ENCODE measurements at places on chromosomes 2 and 18.

- no peak for DNase-seq
Observed at GRCh38 chr2:213265679-213266078, 18.6 kb upstream of the SPAG16 start.

DNA sequence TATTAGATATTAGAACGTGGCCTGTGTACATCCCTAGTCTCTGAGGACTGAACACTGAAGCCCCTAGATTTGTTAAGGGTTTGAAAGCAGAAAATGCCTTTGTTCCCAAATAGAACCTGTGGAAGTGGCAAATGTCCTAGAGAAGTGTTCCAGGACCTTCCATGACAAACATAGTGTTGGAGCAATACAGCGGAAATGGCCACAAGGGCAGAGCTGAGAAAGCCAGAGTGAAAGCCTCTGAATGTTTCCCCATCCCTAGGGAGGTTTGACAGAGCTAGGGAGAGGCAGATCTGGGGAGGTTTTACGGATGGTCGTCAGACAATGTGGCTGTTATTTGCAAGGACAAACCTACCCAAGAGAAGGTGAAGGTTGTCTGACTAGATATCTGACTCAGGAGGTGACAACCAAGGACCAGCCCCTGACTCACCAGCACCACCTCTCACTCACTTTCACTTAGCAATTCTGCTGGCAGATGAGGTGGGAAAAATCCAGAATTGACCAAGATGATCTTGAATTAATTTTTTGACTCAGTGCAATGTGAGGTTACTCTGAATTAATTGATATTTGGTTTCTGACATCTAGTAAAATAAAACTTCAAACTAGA is 24.1 kb downstream of the RBM43 start:
- DNase-seq: no peak

DNA sequence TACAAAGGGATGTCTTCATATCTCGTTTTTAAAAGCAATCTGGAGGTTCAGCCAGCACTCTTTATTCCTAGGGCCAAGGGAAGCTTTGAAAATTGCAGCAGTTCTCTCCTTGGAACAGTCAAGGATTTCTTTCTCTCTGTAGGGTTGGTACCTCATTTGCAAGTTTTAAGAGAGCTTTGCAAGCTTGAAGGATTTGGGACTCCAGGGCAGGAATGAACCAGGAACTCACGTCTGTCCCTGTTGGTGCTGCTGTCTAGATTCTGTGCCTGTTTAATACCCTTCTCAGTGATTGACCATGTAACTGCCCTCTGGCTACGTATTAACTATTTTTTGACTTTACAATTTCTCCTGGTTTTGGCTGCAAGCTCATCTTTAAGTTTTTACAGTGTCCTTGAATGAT is 262.5 kb upstream of the ST6GAL2 start:
- no peak for DNase-seq

DNA sequence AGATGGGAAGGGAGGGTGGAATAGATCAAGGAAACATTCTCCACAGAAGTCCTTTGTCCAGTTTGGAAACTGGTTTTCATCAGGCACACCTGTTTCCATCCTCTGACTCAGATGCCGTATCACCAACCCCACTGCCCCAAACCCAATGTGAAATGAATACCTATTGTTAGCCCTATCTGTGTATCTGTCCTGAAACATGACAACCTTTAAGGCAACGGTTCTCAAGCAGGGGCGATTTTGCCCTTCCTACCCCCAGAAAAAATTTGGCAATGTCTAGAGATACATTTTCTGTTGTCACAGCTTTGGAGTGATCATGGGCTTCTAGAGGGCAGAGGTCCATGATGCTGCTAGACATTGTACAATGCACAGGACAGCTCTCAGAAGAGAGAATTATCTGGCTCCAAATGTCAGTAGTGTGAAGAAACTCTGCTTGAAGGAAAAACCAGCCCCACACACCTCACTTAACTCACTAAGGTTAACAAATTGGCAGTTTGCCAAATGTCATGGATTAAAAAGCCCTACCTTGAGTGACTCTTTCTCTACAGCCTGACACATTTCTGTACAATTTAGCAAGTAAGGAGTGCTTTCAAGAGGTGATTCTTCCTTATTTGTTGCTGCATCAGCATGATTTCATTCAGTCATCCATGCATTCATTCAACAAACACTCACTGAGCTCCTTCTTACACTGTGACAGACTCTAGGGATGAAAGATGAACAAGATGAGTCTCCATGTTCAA is 3.4 kb downstream of the SCTR start:
- no peak for DNase-seq

DNA sequence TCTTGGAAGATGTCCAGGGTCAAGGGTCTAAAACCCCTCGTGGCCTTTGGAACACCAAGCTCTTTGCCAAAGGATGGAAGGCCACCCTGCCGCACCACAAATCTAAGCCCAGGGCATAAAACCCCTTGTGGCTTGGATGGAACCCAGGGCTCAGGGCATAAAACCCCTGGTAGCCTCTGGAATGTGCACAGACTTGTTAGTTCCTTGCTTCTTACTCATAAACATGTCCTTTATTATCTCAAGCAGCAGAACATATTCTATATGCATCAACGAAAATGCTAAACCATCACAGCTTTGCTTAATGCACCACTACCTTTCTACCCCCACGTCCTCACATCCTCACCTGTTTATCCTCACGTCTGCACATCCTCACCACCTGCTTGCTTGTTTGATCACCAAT is 998.0 kb downstream of the DSC3 start:
- DNase-seq: no peak

DNA sequence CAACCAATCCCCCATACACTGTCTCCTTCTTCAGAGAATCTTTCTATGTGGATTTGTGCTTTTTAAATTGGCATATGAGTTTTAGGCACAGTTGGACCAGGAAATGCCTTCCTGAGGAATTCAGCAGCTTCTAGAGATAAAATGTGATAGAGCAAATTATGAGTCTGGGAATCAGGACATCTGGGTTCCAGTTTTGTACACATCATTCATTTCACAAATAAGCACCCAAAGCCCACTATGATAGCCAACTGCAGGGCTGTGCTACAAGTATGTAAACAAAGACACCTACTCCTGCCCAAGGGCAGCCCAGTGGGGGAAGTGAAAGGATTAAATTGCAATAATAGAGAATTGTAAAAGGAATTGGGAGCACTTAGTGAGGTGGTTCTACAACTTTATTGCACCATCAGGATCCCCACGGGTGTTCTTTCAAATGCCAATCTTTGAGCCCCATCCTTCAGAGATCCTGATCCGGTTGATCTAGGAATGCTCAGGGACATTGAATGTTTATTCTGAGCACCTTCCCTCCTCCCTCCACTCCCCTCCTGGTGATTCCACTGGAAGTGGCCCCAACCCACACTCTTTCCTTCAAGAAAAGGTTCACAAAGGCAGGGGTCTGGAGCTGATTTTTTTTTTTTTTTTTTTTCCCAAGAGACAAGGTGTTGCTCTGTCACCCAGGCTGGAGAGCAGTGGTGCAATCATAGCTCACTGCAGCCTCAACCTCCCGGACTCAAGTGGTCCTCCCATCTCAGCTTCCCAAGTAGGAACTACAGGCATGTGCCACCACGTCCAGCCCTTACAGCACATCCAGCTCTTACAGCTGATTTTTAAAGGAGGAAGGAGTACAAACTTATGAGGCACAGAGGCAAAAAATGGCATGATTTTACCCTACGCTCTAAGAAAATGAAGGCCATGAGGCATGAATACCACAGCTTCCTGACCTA is 11.1 kb upstream of the KCMF1 start:
- no peak for DNase-seq

GRCh38 chr2:228875152-228875900 is 395.8 kb downstream of the PID1 start:
- no peak for DNase-seq

DNA sequence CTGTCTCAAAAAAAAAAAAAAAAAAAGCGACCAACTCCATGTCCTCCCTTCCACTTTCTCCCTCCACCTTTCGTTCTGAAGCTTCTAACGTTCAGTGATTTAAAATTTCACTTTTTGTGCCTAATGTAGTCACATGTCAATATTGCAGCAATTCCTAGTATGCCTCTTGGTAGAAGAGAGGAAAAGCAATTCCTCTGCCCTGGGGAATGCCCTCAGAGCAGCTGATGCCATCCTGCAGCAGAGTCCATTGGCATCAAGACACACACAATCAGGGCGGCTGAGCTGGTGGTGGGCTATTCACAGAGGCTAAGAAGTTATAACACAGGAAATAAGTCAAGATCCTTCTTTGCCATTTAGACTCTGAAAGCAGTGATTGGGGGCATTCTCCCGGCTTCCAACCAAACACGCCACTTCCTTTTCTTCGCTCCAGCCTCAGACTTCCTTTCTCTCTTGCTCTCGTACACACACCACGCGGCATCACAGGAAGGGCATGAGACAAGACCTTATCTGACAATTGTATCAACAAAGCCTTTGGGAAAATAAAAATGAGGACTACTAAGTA is 71.9 kb downstream of the MOGAT1 start:
- no peak for DNase-seq

DNA sequence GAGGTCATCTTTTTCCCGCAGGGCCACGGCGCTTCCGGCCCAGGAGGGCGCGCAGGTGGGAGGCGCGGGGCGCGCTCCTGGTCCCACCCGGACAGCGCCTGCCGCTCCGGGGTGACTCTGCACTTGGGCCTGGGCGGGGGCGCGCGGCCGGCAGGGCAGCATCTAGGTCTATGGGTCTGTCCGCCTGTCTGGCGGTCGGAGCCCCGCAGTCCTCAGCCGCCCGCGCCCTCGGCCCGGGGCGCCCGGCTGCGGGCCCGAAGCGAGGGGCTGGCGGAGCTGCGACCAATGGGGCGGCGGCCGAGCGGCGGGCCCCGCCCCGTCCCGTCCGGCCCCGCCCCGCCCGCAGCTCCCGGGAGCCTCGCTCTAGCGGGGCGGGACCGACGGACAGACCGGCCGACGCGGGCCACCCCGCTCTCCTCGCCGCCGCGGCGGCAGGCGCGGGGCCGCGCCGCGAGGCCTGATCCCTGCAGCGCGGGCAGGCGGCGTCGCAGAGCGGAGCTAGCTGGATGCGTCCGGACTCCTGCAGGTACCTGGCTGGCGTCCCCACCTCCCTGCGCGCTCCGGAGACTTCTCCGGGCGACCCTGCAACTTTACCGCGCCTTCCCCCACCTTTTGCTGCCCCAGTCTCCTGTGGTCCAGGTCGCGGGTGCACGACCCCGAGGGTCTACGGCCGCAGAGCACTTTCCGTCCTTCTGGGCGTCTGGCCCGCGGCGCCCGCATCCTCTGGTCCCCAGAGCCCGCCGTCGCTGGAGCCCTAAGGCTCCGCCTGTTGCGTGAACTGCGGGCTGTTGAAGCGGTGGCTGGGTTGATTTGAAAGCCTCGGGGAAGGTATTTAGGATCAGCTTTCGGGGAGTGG is at the start of gene KCNS3:
Gene KCNS3, plus strand, starts transcription at position 387 of the 856 bp plus-strand sequence. CDS start 52,342 bp downstream, outside the sequence.
- DNase-seq: no peak

DNA sequence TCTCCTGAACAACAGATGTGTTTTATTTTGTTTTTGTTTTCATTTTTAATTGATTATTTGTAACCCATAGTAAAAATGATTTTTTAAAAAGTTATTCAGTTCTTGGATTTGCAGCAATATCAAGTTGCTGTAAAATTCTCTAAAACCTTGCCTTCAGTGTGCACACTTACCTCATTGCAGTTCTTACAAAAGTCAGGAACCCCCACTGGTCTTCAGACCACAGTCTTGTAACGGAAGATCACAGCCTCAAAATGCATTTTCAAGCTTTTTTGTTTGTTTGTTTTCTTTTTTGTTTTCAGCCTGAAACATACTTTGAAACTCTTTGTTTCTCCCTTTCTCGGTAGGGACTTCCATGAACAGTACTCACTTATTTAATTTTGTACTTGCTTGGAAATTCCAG is 1012.8 kb upstream of the GYPC start:
- no peak for DNase-seq

DNA sequence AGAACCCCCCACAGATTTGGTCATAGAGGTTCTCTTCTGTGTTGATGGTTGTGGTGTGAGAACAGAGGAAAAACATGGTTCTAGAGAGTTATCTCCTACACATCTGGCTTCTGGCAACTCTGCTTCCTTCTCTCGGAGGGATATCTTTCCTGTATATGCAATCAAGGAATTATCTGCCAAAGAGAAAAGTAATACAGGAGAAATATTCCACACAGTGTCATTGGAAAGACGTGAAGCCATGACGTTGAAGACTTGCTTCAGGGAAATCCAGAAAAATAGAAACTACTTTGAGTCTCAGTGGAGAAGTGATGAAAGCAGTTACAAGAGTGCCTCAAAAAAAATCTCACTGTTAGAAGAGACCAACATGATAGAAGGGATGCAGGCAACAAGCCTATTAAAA is 78.5 kb downstream of the RAB31 start:
- no peak for DNase-seq

GRCh38 chr2:172991031-172991430 is 84.6 kb upstream of the MAP3K20 start:
- DNase-seq: no peak

DNA sequence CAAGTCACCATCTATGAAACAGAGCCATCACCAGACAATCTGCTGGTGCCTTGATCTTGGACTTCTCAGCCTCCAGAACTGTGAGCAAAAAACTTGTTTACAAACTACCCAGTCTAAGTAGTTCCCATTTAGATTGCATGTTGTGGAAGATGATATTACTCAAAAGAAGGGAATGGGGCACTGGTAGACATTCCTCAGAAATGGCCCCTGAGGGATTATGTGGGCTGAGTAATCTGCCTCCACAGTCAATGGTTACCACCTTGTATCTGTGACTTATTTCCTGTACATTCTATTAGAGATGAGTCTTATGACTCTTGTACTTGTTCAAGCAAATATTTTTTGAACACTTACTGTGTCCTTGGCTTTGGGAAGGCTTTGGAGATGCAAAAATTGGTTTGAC is 160.4 kb downstream of the NUP35 start:
- DNase-seq: no peak

GRCh38 chr2:27053776-27054175 is 2.3 kb downstream of the AGBL5 start:
- no peak for DNase-seq

DNA sequence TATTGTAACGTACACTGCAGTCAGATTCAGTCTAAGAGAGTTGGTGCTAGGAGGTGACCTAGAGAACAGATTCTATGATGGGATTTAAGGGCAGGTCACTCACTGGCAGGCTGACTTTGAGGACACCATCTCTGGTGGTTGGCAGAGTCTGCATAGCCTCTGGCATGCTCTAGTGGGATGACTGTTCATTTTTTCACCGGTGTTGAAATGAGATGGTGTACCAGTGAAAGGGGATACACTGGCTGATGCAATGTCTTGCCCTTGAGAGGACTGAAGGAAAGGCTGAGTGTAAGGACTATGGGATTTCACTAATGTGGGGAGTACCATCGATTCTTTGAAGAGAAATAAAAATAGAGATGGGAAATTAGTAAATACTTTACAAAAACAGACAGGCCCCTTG is 186.9 kb upstream of the PIEZO2 start:
- no peak for DNase-seq

- no peak for DNase-seq
Observed at GRCh38 chr2:61420991-61421544, 49.8 kb downstream of the USP34 start.

Measured in epithelial cell of proximal tubule (primary cell).